ENCODE measurements at places on chromosomes 4 and X. TPM values are rescaled to one million over a fixed set of nuclear protein-coding genes. Genes with fewer than 3 reads are reported as not detected.

DUSP9 gene
- total RNA-seq: not detected

P2RY4 gene
- total RNA-seq: 0.32 TPM

GRCh38 chr4:8471211-8471875 lies 30.8 kb downstream of the TRMT44 start:
- DNase-seq: no peak

GRCh38 chr4:76748649-76749048 lies 149.3 kb downstream of the SOWAHB start:
- DNase-seq: no peak

DNA sequence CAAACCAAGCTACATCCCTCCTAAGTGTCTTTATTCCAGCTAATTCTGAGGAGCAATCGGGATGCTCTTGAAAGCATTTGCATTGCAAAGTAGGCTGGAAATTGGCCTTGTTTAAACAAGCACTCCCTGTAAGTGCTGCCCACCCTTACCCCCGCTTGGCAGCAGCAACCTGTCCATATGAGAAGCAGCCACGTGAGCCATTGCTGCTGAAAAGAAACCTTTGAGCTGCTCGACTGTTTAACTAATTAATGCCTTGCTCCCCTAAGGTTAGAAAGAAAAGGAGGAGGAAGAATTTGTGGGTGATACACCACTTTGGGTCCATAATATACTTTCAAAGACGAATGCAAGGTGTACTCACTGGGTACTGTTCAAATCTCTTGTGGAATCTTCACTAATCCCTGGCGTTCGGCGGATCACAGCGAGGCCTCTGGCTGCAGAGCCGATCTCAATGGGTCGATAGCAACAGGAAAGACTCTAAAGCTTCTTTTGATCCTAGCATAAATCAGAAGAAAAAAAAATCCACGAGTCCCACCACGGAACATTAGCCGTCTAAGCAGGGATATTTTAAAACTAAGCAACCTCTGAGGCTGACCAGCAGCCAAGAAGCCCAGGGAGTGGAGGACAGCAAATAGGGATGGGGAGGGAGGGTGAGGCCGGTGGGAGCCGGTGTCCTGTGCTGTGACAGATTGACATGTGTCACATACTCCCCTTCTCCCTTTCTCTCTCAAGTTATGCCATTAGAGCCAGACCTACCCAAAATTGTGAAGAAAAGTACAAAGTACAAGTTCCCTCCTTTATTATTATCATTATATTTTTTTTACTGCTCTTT lies 37.2 kb upstream of the MGST2 start:
- no peak for DNase-seq
